ENCODE measurements at places on chromosomes 1 and 21.
A peak's percentile ranks its signal among the peaks of the same experiment; 100 is the strongest.

GRCh38 chr1:41439234-41439633 lies 45.2 kb downstream of the EDN2 start:
- DNase-seq: no peak

DNA sequence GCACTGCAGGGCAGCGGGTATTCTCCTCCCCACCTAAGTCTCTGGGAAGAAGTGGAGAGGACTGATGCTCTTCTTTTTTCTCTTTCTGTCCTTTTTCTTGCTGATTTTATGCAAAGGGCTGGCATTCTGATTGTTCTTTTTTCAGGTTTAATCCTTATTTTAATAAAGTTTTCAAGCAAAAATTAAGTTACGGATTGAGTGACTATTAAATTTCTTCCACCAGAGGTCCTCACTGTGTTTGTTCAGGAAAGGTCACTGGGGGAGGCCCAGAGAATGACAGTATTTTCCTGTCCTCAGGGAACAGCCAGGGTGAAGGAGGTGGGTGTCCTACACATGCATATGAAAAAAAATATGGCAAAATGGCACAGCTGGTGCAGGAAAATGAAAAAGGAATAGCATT lies 4.4 kb upstream of the ELF3 start:
- DNase-seq: no peak

DNA sequence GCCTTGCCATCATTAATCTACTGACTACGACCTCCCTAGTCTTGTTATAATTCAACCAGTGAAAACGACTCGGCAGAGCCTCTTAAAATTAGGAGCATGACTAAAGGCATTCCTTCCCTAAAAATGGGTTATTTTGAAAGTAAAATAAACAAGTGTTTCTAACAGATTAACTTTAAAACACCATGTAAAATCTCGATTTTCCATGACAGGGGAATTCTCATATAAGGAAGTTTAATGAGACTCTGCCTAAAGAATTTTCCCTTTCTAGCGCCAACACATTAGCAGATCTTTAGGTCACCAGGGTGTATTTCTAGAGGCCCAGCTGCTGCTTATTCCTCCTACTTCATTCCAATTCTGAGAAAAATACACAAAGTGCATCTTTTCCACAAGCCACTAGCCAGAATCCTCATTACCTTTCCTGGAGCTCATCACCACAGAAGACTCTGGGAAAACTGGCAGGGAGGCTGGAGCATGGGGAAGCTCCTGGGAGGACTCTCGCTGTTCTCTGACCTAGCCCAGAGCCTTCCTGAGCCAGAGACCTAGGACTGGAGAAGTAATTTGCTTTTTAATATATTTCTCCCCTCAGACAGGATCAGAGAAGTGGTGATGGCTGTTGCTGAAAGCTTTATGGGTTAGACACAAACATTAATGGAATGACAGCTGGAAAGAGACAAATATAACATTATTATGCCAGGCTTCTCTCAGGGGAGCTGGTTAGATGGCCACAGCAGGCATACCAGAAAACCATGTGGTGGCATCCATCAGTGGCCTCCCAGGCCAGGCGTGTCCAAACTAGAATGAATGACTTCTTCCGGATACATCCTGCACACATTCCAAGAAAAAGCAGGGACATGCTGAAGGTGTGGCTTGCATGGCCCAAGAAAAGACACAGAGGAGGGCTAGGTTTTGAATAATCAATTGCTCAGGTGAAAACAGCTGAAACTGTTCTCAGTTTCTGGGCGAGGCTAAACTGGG lies 63.6 kb upstream of the CTTNBP2NL start:
- no peak for DNase-seq

- no peak for DNase-seq
These were observed 4.1 kb upstream of the AGTRAP start for GRCh38 chr1:11731691-11732283.

DNA sequence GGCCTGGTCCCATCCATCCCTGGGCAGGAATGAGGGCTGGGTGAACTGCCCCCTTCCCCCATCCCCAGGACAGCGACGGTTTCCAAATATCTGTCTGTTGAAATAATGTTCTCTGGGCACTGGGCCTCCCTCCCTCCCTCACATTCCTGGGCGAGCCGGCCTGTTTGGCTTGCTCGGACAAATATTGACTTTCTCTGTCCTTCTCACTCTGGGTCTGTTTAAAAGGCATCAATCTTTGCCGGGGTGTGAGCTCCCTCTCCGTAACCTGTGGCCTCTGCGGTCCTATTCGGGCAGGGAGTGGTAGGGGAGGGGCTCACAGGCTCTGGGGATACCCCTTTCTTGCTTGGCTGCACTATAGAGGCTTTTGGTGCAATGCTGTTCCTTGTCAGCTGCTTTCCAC lies 40.2 kb downstream of the FOXD2 start:
- DNase-seq: no peak

- no peak for DNase-seq
These were observed 774 bp upstream of the ABL2 start for GRCh38 chr1:179230251-179230650.

- no peak for DNase-seq
These were observed 33.1 kb downstream of the PTPRU start for GRCh38 chr1:29269382-29269781.

DNA sequence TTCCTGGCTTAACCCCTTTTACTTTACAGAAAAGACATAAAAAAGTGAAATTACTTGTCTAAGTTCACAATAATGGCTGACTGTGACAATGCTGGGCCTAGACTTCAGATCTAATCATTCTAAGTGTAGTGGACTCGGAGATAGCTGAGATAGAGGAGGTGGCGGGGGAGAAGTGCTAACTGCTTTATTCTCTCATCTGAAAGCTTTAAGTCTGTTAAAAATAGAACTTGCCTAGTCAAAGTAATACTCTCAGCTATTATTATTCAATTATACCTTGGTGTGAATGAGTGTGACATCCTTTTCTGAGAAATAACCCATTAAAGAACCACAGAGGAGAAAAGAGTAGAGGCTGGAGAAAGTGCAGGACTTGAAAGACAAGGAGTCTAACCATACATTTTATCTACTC lies 96.1 kb upstream of the OLIG2 start:
- no peak for DNase-seq

- DNase-seq: no peak
These were observed 36.6 kb downstream of the AZIN2 start for GRCh38 chr1:33117440-33118085.

DNA sequence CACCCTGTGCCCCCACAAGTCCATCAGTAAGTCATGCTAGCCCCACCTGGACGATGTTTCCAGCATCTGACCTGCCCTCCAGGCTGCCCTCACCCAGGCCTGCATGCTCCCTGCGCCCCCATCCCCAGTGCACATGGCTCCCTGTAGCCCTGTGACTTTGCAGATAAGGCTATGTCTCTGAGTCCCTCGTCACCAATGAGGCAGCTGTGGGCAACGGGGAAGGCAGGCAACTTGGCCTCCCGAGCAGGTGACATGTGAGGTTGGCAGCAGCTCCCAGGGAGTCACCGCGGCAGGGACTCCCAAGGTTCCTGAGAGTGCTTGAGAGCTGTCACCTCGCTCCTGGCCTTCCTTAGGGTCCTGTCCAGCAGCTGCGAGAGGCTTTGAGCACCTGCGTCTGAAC lies 32.4 kb upstream of the AGPAT3 start:
- DNase-seq: no peak

GRCh38 chr1:86151427-86151826 lies 5.1 kb downstream of the COL24A1 start:
- DNase-seq: no peak

- no peak for DNase-seq
These were observed 368.3 kb upstream of the C1orf174 start for GRCh38 chr1:4268262-4268888.

DNA sequence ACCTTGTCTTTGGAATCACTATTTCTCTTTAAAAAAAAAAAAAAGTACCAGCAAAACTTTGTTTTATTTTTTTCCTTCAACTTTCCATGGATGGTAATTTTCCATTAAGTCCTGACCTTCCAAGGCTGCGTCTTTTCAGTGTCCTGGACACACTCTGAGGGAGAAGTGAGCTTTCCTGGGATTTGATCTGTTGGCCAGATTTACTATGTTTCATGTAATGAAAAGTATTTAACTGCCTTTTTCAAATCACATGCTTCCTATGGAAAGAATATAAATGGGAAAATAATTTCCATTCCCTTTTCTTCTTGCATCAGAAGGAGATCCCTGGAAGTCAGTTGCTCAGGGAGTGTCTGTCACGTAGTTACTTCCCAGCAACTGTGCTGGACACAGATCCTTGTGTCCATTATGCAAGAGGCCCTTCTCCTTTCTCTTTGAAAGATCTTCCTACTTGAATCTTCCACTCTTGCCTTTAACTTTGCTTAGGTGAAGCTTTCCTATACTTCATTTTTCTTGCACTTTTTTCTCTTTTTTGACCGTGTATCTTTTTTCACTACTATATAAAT lies 59.3 kb downstream of the CENPF start:
- DNase-seq: no peak

- peak; percentile 84 for DNase-seq
These were observed 64.9 kb downstream of the RGS13 start for GRCh38 chr1:192700834-192701271.

- DNase-seq: no peak
These were observed 107.3 kb downstream of the TOMM20 start for GRCh38 chr1:235021321-235021720.

DNA sequence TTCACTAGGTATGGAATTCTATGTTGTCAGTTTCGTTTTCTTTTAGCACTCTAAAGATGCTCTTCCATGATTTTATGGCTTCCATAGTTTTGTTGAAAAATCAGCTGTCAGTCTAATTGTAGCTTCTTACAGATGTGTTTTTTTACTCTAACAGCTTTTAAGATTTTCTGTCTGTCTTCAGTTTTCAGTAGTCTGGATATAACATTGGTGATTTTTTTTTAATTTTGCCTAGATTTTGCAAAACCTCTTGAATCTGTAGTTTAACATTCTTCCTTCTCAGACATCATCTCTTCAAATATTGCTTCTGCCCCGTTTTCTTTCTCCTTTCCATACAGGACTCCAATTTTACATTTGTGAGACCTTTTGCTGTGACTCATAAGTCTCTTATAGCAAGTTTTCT lies 17.9 kb upstream of the DYRK1A start:
- DNase-seq: no peak

DNA sequence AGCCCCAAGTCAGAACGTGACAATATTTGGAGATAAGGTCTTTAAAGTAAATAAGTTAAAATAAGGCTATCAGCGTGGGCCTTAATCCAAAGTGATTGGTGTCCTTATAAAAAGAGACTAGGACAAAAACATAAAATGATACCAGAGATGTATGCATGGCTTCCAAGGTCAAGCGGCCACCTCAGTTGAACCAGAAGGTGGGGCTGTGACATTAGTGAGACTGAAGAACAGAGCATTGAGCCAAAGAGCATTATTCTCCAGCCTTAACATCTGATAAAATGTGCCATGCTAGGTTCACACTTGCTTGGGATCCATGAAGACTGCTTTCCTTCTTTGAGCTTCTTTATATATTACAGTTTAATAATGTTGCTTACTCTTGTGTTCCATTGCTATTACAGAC lies 554.6 kb downstream of the PLA2G4A start:
- DNase-seq: no peak

DNA sequence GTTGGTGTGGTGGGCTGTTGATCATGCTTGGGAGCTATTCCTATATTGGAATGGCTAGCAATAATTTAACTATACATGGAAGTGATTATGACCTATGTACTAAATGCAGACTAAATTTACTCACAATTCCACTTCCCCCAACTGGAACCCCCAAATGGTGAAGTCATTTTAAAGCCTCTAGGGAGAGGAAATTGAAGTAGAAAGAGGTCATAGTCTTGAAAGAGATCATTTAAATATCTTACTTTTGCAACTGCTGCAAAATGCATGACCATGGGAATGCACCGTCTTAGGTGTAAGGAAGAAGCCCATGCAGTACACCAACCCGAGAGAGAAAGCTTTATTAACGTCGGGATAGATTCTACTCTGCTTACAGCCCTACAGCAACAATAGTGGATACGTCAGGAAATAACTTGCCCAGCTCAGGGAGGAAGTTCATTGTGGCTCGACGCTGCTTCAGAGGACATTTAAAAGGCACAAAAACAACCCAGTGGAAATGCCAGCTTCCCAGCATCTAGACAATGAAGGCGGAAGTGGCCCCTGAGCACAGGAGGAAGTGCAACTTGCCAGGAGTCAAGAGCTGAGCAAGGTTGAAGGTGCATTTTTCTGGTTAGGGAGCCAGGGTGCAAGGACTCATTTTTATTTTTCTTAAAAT lies 26.5 kb downstream of the CYYR1 start:
- no peak for DNase-seq

GRCh38 chr1:16167331-16168143 lies 11.7 kb upstream of the EPHA2 start:
- DNase-seq: no peak

DNA sequence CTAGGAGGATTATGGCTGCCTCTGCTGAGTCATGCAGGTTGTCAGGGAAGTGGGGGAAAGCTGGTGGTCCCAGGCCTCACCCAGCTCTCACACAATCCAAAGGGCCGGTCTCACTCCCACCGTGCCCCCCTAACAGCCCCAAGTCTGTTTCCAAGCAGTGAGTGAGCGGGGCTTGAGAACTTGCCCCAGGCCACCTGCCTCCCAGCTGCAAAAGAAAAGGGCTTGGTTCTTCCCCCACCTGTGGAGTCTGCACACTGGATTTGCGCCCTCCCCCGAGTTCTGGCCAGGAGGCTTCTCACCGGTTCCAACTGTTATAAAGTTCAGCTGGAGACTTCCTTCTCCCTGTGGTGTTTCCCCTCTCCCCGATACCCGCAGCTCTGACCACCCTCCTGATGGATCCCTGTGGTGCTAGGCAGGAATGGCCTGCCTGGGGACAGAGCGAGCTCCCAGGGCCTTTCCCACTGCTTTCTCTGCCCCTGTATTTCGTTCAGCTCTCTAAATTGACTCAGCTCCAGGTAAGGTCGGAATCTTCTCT lies 222.3 kb downstream of the BARHL2 start:
- no peak for DNase-seq

- DNase-seq: no peak
These were observed 30.5 kb downstream of the MATN1 start for GRCh38 chr1:30692948-30693301.

DNA sequence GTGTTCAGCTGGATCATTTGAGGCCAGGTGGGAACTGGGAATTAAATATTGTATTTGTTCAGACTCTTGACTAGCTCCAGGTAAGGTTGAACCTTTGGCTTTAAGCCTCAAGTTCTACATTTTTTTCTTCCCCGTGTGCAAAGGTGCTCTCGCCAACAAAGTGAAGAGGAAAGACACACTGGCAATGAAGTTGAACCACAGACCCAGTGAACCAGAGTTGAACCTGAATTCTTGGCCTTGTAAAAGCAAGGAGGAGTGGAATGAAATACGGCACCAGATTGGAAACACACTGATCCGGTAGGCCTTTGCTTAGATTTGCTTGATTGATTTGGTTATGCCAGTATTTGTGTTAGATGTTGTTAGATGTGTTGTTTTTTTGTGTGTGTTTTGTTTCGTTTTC lies 25.5 kb upstream of the RCC1 start:
- DNase-seq: no peak

GRCh38 chr21:35548904-35549615 lies 500.0 kb upstream of the RUNX1 start:
- DNase-seq: no peak

- no peak for DNase-seq
These were observed 43.3 kb downstream of the JAM2 start for GRCh38 chr21:25682382-25682781.

- DNase-seq: peak; percentile 9
These were observed 890.6 kb downstream of the KCNT2 start for GRCh38 chr1:195717651-195718050.
